ENCODE measurements at places on chromosomes 4 and X.

- no peak for DNase-seq
Observed at GRCh38 chrX:151983186-151983585, 8.7 kb upstream of the GABRE start.

DNA sequence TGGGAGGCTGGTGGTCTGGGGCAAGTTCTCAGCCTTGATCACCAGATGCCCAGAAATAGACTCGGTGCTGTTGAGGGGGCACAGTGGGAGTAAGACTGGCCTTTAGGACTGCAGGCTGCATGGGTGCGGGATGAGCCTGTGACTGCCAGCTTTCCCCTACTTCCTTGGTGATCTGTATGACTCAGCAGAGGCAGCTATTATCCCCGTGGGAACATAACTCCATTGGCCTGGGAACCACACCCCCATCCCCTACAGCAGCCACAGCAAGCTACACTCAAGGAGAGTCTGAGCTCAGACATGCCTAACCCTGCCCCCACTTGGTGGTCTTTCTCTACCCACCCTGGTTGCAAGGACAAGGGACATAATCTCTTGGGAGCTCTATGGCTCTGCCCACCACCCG, 20.6 kb downstream of the CLIC2 start:
- DNase-seq: no peak

DNA sequence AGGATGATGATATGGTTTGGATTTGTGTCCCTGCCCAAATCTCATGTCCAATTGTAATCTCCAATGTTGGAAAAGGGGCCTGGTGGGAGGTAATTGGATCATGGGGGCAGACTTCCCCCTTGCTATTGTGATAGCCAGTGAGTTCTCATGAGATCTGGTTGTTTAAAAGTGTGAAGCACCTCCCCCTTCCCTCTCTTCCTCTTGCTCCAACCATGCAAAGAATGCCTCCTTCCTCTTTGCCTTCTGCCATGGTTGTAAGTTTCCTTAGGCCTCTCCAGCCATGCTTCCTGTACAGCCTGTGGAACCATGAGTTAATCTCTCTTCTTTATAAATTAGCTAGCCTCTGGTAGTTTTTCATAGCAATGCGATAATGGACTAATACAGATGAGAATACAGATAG, 19.7 kb upstream of the ALG13 start:
- no peak for DNase-seq

DNA sequence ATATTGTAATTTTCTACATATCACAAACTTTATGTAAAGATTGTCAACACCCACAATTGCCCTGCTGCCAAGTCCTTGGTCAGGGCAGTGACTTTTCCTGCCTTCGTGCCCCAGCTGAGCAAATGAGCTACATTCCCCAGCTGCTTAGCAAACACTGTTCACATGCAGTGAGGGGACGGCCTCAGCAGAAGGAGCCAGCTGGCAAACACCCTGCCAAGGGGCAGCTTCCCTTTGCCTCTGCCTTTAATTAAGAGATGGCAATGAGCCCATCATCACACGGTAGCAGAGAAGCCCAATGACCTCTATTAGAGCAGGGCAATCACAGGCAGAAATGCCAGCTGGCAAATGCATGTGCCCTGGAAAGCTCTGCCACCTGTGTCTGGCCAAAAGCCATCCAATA, 253.4 kb downstream of the EPHA5 start:
- no peak for DNase-seq

GRCh38 chr4:172352356-172352755, 539.2 kb downstream of the GALNTL6 start:
- no peak for DNase-seq

- no peak for DNase-seq
Observed at GRCh38 chrX:25737540-25737939, 400.6 kb upstream of the MAGEB18 start.

GRCh38 chrX:10574663-10575062, 45.7 kb downstream of the MID1 start:
- DNase-seq: no peak

DNA sequence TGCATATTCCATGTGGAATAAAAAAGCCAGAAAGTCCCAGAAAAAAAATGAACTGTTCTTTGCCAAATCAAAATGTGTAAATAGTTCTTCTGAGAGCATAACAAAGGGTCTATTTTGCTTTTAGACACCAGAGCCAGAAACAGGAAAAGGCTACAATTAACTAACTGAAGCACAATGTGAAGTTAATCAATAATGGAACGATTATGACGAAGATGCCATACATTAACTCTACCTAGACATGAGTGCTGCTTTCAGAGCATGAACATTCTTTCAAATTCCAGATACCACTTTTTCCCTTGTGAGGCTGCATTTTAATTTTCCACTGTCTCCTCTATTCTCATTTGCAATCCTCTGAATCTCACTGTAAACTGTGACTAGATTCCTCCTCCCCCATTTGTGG, 48.7 kb upstream of the PHOX2B start:
- no peak for DNase-seq

DNA sequence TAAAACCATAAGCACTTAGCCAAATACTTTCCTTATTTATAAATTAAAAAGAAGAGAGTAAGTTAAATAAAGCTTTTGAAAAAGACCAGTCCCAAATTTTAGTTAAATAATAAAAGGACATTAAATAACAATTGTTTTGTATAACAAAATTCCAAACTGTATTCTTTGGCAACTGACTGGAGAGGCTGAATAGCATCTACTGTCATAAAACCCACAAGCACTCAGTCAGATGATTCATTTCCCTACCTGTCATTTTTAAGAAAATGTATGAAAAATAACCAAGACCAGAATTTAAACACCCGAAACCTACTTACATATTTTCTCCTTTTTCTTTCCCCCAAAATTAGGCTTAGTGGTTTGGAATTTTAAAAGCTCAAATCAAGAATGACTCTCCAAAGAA, 32.5 kb upstream of the SMIM10L2A start:
- DNase-seq: no peak

- no peak for DNase-seq
Observed at GRCh38 chr4:116501954-116502353, 583.4 kb downstream of the TRAM1L1 start.

DNA sequence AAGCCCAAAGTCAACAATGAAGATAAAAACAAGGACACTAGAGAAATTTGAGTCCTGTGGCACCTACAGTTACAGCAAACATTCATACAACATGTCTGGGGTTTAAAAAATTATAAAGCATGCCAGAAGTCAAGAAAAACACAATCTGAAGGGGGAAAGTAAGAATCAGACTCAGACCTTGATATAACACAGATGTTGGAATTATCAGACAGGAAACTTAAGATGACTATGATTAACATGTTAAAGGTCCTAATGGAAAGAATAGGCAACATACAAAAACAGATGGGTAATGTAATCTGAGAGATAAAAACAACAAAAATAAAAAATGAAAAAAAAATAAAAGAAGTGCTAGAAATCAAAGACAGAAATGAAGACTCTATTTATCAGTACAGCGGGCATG, 446.5 kb downstream of the SPRY1 start:
- DNase-seq: no peak

DNA sequence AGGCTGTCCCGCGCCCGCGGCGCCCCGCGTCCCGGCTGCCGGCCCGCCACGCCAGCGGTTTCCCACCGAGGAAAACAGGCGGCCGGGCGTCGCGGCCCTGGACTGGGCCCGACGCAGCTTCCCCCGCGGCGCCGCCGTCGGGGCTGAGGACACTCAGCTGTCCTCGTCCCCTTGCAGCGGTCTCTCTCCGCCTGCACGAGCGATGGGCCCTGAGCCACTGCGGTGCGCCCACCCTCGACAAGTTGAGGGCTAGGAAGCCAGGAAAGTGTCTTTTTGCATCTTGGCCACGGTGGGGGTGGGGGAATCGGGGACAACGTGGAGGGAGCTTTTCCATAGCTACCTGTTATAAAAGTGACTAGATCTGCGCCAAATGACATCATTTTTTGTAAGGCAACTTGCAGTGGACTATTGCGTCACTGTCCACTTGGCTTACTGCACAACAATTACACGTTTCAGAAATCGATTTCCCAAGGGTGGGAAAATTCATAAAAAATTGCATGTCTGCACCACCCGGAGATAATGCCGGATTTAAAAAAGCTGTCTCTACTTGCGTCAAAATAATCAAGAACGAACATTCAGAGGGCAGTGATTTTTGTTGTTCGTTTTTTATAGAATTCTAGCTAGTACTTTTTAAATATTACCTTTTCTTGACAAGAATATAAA, 1.1 kb downstream of the KLHL15 start:
- no peak for DNase-seq

DNA sequence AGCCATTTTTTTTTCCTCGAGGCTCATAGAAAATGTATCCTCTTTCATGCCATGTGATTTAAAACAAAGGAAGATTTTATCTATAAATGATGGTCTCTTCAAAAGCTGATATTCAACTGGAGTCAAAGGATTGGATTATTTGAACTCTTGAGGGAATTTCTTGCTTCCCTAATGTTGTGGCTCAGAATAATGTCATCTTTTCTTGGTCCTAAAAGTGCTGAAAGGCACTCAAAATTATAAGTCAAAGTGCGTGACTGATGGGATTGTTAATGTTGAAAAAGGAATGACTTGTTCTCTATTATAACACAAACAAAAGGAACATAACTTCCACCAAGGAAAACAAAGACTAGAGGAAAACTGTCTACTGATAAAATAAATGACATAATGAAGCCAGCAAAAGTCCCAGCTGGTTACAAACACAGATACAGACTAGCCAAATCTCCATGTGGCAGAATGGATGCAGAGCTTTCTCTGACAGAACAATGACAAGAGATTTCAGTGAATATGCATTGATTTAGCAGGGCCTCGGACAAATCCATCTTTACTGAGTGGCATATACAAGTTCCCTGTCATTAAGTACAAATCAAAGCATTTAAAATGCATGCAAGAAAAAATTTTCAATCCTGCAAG, 552.6 kb downstream of the GBA3 start:
- no peak for DNase-seq

DNA sequence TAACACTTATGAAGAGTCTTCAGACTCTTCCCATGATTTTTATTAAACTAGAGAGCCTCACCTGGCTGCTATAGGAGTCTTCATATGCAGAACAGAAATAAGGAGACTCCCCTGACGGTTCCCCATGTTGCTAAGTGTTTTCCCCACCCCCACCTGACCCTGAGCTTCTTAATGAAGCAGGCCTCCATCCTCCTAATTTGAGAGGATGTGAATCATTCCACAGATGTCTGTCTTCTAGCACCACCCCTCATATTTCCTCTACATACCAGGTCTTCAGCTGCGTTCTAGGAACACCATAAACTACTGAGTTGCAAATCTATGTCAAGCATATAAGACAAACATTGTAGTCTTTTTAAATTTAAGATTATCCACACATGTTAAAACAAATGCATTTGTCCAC, 36.9 kb downstream of the RP2 start:
- DNase-seq: no peak

GRCh38 chr4:177196615-177197014, 113.1 kb upstream of the NEIL3 start:
- DNase-seq: no peak

DNA sequence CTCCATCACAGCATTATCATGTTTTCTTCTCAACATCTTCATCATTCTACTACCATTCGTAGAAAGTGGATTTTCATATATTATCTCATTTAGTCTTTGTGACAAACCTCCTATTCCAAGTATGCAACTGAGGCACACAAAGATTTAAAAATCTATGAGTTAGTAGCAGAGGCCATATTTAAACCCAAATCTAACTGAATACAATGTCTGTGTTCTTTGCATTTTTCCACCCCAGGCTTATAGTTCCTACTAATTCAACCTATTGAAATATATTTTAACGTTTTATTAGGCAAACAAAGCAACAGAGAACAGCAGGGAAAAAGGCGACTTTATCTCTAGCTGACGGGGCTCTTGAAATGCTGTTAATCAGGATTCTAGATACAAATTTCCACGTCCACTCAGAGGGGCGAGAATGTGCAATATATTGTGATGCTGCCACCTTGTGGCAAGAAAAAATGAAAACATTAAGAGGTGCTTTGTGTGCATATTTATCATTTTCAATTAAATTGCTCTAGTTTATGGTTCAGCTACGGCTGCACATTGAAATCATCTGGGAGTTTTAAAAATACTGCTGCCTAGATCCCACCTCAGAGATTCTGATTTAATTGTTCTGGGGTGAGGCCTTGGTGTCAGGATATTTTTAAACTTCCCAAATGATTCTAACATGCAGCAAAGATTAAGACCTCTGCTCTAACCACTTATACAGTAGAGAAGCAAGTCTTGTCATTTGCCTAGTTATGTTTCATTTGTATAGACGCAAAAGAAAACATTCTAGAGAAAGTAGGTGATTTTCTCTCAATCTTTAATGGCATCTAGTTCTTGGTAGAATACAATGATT, 315.9 kb downstream of the MAPK10 start:
- DNase-seq: no peak

GRCh38 chrX:48573690-48574269, 504 bp upstream of the RBM3 start:
- peak; percentile 66 for DNase-seq

DNA sequence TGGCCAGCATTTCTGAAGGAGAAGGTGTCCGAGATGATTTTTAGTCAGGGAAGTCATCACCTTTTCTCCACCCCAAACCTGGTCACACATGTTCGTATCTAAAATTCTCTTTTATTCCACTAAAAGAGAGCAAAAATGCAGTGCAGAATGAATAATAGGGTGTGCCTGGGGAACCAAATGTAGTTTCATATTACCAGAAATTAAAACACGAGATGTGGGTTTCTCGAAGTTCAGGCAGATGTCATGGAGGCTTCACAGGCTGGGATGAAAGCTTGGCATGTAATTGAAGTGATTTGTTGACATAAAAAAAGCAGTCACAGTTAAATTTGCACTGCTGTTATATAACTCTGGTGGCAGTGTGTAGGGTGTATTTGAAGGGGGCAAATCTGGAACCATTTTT, 165.5 kb upstream of the PDE5A start:
- no peak for DNase-seq

GRCh38 chrX:135505351-135505750, 15.1 kb upstream of the INTS6L start:
- no peak for DNase-seq

DNA sequence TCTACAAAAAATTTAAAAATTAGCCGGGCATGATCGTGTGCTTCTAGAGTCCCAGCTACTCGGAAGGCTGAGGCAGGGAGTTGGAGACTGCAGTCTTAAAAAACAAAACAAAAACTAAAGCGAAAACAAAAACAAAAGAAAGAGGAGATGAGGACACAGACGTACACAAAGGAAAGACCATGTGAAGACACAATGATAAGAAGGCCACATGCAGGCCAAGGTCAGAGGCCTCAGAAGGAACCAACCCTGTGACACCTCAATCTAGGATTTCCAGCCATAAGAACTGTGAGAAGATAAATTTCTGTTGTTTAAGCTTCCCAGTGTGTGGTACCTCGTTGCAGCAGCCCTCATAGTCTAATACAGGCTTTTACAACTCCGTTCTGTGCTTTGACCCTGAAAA, 177.0 kb upstream of the ATP6AP2 start:
- no peak for DNase-seq

DNA sequence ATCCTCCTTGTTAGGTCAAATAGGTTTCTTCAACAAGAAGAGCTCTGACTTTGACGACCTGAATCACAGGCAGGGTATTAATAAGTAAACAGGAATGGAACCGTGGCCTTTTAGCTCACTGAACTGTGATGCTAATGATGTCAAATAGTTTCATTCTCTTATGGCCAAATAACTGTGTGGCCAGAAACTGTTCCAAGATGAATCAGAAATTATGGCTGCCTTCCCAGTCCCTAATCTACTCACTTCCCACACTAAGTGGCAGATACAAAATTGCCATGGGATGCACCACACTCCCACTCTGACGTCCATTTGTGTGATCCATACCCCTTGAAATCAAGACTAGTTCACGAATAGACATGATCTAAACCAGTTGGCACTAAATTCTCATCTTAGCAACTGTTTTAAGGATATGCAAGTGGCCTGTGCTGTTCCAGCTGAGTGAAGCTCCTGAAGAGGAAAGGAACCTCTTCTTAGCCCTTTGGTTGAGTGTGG, 455.4 kb downstream of the IL15 start:
- no peak for DNase-seq

Data from CD4-positive, alpha-beta T cell treated with Interleukin-15 for 1 hour (primary cell).